ENCODE measurements at places on chromosomes 1 and 21.

GRCh38 chr1:220616836-220617235, 73.3 kb upstream of the C1orf115 start:
- DNase-seq: no peak

- DNase-seq: no peak
Measured at GRCh38 chr21:32472890-32473765, 60.6 kb downstream of the EVA1C start.

DNA sequence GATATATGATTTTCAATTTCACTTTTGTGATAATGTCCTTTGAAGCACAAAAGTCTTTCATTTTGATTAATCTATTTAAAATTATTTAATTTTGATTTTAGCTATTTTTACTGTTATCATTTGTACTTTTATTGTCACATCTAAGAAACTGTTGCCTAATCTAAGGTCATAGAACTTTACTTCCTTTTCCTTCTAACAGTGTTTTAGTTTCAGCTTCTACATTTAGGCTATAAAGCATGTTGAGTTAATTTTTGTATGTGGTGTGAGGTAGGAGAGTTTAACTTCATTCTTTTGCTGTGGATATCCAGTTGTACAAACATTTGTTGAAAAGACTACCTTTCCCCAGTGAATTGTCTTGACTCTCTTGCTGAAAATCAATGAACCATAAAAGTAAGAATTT, 204.5 kb downstream of the TM2D1 start:
- no peak for DNase-seq

DNA sequence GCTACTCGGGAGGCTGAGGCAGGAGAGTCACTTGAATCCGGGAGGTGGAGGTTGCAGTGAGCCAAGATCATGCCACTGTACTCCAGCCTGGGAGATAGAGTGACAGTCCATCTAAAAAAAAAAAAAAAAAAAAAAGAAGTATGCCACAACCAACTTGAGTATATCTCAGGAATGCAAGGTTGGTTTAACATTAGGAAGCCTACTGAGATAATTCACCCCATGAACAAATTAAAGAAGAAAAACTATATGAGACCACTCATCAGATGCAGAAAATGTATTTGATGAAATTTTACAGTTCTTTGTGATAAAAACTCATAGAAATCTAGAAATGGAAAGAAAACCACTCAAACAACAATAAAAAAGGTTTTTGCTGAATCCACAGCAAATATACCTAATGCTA, 373.8 kb downstream of the LMO4 start:
- DNase-seq: no peak

- no peak for DNase-seq
Measured at GRCh38 chr1:242185731-242186130, 186.8 kb upstream of the MAP1LC3C start.

DNA sequence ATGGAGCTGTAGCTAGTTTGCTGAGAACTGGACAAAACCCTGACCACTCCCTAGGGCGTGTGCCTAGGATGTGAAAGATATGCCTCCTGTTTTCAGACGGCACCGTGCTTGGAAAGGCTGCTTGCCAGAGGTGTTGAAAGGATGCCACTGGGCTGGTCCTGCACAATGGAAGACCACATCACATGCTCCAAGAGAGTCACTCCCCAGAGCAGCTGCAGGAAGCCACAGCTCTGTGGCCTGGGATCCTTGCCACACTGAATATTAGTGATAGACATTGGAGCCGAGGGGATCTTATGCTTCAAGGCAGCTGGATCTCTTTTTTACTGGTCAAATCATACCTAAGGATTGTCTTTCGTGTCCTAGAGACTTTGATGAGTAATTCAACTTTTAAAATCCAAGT, 6.6 kb upstream of the APP start:
- DNase-seq: no peak

- no peak for DNase-seq
Measured at GRCh38 chr1:25802915-25803314, 2.9 kb downstream of the SELENON start.

DNA sequence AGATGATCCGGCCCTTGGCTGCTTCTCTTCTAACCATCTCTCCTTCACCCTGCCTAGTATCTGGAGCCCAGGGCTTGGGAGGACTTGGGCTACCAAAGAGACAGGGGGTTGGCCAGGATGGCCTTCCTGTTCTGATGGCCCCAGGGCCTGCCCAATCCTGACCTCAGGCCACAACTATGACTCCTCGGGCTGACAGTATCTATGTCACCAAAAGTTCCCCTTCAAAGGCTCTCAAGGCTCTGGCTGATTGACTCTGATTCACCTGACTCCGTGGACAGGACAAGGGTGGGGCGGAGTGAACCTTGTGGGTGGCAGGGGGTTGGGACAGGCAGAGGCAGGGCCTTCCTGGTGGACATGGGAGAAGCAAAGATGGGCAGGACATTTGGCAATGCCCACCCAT, 12.7 kb downstream of the MEF2D start:
- DNase-seq: no peak

- no peak for DNase-seq
Measured at GRCh38 chr1:94156096-94156625, 35.2 kb upstream of the ABCA4 start.

GRCh38 chr1:229199261-229200243, 71.4 kb upstream of the RAB4A start:
- no peak for DNase-seq

GRCh38 chr1:53942127-53942957, 3.2 kb downstream of the IFT25 start:
- no peak for DNase-seq

- DNase-seq: no peak
Measured at GRCh38 chr1:205798577-205798976, 14.4 kb downstream of the SLC41A1 start.

GRCh38 chr1:115469703-115470476, 131.8 kb upstream of the NGF start:
- peak; percentile 4 for DNase-seq

DNA sequence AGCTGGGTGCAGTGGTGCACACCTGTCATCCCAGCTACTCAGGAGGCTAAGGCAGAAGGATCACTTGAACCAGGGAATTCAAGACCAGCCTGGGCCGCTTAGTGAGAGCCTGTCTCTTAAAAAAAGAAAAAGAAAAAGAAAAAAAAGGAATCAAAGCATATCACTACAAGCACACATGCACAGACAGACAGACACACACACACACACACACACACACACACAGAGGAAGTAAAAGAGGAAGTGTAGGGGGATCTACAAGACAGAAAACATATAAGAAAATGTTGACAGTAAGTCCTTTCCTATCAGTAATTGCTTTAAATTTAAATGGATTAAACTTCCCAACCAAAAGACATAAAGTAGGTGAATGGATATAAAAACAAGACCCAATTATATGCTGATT, 180.3 kb downstream of the FAF1 start:
- no peak for DNase-seq

DNA sequence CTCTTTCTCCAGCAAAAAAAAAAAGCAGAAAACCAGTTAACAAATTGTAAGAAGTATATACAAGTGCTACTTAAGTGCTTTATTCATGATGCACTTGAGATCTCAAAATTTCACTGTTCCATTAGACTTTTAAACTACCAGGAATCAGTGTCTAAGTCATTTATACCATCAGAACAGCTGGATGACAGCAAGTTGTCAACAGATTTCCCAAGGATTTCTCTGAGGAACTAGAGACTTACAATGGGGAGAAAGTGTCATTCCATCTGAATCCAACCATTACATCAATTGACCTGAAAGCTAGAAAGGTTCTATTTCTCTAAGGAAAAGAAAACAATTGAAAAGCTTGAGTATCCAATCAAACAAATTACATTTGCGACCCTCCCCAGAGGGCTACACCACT, 43.8 kb downstream of the USH2A start:
- DNase-seq: no peak

DNA sequence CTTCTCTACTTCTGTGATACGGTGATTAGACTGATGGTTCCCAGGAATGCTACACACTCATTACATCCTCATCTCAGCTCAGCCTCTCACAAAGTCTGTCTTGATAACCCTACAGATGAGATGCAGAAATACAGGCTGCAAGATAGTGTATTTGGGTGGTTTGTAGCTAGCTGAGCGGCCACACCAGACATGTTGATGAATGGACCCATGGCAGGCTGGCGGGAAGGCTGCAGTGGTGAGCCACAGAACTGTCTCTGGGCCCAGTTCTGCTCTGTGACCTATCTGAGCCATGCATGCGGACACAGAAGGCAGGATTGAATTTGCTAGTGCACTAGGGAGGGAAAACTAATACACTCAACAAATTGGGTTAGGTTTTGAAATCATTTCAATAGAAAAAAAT, 71.9 kb downstream of the LRRN2 start:
- DNase-seq: no peak

GRCh38 chr1:162372159-162373071, 4.2 kb downstream of the SPATA46 start:
- DNase-seq: no peak

- DNase-seq: no peak
Measured at GRCh38 chr1:91400133-91400725, 4.4 kb downstream of the HFM1 start.

DNA sequence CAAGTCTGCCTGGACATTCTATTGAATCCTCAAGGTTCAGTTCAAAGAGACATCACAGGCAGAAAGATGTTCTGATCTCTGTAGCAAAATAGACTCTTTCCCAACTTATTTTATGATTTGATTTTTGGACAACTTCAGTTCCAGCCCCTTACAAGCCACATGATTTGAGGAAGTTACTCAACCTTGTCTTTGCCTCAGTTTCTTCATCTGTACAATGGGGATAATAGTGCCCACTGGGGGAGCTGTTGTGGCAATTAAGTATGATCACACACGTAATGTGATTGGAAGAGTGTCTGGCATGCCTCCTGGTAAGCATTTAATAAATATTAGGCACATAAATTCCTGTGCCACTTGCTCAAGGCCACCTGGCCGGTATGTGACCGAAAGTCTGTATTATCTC, 130.6 kb downstream of the DAB1 start:
- no peak for DNase-seq

DNA sequence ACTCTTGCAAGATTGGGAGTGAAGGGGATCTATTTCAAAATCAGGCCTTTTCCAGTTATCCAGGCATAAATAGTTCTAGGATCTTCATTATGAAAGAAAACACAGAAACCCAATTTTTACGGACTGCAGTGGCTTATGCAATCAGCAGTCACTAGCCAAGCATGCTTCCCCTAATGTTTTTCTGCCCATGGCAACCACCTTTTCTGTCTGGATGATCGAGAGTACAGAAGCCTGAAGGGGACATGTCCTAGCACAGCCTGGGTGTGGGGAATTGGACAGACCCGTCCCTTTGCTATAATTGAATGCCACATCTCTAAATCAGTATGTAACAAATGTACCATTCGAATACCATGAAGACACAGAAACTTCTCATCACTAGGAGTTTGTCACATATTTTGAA, 29.8 kb upstream of the NCAM2 start:
- DNase-seq: no peak

- no peak for DNase-seq
Measured at GRCh38 chr1:209802117-209802779, 3.7 kb downstream of the IRF6 start.

GRCh38 chr1:211259638-211260126, 516 bp downstream of the RCOR3 start:
- peak; percentile 50 for DNase-seq

- DNase-seq: no peak
Measured at GRCh38 chr1:165207853-165208515, 148.5 kb downstream of the LMX1A start.

GRCh38 chr1:173406783-173407230, 70.3 kb upstream of the PRDX6 start:
- no peak for DNase-seq

DNA sequence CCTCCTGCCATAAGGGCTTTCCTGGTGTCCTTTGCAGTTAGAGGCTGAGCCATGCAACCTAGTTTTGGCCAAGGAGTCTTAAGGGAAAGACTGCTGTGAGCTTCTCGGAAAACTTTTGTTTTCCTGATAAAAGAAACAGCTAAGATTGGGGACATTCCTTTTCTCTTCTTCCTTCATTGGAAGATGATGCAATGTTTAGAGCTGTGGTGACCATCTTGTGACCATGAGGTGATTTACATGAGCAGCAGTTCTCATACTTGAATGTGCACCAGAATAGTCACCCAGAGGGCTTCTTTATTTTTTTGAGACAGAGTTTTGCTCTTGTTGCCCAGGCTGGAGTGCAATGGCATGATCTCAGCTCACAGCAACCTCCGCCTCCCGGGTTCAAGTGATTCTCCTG, 20.4 kb upstream of the SMAP2 start:
- no peak for DNase-seq

DNA sequence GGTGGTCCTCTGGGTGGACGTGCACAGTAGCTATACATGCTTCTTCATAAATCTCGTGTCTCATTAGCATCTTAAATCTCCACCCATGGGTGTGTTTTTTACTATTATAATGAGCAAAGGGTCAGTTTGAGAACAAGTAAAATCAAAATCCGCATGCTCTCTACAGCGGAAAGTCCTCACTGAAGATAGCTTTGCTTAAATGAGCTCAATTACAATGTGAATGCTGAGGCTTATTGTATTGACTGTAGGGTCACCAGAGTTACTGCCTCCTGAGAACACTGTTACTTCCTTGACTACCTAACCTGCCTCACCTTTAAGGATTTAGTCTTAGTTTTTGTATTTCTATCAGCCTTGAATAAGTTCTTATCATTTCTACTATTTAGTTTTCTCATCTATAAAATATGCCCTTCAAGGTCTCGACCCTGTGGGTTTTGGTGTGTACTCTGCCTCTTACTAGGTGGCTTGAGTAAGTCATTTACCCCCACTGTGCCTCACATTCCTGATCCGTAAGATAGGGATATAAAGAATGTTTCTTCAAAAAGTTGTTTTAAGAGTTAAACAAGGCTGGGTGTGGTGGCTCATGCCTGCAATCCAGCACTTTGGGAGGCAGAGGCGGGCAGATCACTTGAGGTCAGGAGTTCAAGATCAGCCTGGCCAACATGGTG, 7.9 kb downstream of the SLAMF7 start:
- no peak for DNase-seq

DNA sequence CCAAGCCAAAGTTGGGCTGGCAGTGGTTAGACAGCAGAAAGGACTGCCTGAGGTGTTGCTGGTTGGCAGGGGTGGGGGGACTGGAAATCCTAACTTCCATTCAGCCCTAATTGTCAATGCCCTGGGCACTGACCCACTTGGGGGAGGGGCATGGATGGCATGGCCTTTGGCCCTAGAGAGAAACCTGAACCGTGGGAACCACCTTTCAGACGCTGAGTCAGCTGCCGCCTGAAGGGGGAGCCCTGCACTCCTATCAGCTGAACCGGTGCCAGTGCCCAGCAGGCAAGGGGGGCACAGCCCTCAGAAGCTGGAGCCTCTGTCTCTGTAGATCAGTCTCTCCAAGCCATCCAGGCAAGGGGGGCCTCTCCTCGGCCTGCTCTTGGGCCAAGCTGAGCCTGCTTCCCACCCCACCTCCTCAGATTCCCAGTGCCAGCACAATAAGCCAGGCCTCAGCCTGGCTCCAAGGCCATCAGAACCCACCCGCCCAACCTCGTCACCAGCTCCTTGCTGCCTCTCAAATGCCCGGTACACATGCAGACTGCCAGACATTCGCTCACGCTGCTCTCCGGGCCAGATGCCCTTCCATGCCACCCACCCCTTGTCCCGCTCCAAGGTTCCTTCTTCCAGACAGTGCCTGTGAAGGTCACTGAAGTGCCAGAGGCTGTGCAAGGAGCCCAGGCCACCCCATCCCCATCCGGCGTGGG, 11.6 kb downstream of the TINAGL1 start:
- no peak for DNase-seq

- no peak for DNase-seq
Measured at GRCh38 chr1:229430761-229431283, 3.1 kb downstream of the ACTA1 start.

All from T-helper 9 cell (primary cell).